ENCODE measurements at places on chromosomes 4 and X.

GRCh38 chrX:52425775-52426174 is 57.0 kb downstream of the XAGE2 start:
- DNase-seq, result no peak

GRCh38 chr4:124095621-124096020 is 616.9 kb downstream of the ANKRD50 start:
- DNase-seq, result no peak

DNA sequence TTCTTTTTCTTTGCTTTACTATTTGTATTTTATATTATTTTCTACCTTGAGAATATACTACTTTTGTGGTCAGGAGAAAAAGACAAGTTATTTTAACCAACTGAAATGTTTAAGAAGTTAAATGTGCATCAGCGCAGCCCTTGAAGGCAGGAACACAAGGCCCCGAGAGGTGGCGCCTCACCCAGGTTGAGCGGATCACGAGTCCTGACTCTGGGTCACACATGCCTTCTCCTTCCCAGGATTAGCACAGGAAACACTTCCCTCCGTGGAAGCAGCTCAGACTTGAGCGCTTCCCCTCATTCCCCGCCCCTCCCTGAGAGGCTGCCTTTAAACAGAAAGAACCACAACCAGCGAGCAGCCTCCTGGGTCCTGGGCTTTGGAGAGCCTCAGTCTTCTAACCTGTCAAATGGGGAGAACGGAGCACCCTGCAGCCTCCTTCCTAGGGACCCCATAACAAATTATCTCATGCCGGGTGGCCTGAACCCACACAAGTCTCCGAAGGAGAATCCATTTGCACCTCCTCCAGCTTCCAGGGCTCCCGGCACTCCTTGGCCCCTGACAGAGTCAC is 217.6 kb downstream of the AFAP1 start:
- no peak for DNase-seq

DNA sequence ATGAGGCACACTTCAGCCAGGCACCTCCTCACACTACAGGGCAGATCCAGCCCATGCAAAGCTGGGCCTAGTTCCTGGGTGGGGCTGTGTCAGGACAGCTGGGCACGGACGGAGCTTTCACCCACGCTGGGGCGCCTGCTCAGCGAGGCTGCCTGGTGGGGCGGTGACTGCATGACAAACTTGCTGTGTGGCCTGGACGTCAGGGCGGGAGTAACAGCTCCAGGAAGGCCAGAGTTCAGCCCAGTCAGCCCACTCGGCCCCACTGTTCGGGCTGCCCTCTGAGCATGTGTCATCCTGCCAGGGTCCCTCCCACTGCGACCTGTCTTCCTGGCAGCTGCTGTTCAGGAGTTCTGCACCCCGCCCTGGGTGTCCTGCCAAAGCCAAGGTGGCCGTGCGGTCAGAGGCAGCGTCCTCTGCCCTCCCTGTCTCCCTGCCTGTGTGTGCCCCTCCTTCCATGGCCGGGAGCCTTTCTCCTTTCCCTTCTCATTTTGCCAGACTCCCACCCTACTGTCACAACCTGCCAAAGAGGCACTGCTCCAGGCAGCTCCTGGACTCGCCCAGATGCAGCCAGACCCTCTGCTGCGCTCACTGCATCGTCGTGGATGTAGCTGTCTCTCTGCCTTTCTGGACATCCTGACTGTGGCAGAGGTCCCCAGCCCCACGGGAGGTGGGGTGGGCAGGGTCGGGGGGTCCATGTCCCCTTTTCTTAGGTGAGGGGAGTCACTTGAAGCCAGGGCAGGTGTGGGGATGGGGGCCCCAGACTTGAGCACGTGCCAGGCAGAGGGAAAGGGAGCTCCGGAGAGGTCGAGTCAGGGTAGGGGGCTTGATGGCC is 33.0 kb upstream of the KIAA0232 start:
- peak; percentile 93 for DNase-seq

DNA sequence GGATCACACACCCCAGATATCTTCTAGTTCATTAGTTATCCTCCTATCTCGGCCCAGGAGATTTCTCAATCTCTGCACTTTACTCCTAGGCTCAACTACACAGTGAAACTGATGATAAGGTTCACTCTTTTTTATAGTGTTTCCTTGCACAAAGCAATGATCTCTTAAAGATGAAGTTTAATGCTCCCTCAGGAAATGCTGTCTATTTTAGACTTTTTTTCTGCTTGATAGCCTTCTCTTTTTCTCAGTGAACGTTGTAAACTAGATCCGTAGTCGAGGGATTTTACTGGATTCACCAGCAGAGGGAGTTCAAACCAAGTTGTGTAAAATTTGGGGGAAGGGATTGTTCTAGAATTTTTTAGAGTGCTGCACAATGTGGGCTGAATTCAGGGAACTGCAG is 269.6 kb downstream of the GBA3 start:
- DNase-seq, result peak; percentile 14

- DNase-seq, result no peak
Measured at GRCh38 chr4:153706519-153706918, 22.4 kb downstream of the TLR2 start.

- DNase-seq, result no peak
Measured at GRCh38 chr4:5368426-5368825, 317.1 kb downstream of the STK32B start.

DNA sequence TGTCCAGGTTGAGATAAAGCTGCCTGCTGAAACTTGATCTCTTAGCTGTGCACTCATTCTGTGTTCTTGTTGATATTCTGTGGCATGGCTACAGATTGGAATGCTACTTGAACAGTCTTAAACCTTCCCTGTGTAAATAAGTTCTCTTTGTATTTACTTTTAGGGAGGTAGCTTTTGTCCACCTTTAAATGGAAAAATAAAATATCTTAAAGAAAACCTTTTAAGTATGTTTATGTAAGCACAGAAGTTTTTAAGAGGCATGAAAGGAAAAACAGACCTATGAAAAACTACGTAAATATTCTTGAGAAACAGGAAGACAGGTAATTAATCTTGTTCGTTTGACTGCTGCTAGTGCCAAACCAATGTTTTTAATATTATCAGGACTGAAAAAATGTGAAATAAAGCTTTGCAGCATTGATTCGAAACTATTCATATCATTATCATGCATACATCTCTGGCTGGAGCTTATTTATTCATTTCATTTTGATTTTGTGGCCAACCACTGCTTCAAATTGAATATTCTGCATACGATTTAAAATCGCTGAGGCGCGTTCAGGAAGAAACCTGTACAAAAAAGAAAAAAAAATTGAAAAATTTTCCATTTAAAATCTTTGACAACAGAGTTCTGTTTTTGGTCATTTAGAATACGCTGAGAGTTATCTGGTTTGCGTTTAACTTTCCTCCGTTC is 17.8 kb downstream of the HSD17B13 start:
- DNase-seq, result no peak

GRCh38 chr4:138902705-138903104 is 112.9 kb upstream of the NOCT start:
- no peak for DNase-seq

- DNase-seq, result no peak
Measured at GRCh38 chrX:38891641-38892413, 90.6 kb downstream of the MID1IP1 start.

- DNase-seq, result peak; percentile 22
Measured at GRCh38 chr4:159401791-159402380, 299.0 kb downstream of the RAPGEF2 start.

DNA sequence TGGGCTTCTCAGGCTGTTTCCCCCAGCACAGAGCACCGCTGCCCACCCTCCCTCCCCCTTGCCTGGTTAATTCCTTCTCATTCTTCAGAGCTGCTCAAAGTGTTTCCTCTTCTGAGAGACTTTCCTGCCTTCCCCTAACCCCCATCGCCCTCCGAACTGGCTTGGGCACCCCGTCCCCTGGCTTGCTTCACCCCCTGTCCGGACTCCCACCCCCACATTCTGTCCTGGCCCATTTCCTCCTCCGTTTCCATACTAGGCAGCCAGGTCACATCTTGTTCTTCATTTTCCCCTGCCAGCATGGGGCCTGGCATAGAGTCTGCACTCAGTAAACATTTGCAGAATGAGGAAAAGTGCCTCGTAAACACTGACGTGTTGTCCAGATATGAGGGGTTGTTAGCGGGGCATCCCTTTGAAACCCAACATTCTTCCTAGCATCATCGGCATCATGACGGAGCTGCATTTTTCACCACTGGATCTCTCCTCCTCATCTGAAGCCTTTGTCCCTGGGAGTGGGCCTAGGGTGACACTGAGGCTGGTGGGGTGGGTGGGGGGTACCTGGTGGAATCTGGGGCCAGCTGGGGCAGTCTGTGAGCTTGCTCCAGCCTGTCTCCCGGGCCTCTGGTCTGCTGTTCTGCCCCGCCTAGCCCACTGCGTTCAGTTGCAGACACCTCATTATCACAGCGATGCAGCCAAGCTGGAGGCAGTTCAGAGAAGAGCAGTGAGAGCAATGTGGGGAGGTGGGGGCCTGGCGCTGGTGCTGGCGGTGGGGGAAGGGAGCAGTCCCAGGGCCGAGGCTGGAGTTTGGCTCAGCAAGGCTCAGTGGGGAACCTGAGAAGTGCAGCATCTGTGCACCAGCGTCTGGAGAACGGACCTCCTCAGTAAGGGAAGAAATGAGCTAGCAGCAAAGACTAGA is 149.4 kb upstream of the PJA1 start:
- no peak for DNase-seq

DNA sequence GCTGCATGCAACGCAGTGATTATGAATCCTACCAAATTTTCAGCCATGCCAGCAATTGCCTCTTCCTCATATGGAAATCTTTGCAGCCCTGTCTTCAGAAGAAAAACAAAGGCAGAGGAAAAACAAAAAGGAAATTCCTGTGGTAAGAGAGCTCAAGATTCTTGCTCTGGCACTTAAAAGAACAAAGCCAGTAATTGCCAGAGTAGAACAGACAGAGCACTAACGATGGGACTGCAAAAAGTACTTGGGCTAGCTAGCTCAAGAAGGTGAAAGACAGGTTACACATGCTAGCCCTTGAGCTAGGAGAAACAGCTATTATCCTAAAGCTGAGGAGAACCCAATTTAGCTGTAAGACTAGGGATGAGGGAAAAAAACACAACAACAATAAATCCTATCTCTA is 582.3 kb downstream of the KCNIP4 start:
- no peak for DNase-seq

DNA sequence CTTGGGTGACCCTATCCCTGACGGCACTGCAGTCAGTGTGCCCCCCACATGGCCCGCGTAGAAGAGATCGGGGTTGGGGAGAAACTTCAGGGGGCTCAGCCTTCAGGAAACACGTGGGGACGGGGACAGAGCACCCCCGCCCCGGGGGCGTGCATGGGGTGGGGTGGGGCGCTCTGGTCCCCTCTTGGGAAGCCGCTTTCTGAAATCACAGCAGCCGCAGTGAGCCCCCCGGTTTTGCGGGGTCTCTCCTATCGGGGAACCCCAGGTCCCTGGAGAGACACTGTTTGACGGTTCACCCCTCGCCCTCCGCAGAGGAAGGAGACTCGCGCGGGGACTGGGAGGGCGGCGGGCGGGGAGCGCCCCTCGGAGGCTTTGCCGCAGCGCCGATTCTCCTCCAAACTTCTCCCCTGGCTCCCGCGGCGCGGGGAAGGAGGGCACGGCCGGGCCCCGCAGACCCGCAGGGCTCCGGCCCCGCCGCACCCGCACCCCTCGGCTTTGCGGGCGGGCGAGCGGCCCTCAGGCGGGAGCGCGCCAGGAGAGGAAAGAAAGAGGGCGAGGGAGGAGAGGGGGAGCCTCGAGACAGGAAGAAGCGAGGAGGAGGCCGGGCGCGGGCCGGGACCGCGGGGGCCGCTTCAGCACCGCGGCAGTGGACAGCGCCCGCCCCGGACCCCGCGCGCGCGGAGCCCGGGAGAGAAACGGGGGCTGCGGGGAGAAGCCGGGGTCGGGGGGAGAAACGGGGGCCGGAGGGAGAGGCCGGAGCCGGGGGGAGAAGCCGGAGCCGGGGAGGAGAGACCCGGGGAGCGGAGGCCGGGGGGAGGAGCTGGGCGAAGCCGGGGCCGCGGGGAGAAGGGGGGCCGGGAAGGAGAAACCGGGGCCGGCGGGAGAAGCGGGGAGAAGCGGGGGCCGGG is 612 bp downstream of the CPLX1 start:
- no peak for DNase-seq

DNA sequence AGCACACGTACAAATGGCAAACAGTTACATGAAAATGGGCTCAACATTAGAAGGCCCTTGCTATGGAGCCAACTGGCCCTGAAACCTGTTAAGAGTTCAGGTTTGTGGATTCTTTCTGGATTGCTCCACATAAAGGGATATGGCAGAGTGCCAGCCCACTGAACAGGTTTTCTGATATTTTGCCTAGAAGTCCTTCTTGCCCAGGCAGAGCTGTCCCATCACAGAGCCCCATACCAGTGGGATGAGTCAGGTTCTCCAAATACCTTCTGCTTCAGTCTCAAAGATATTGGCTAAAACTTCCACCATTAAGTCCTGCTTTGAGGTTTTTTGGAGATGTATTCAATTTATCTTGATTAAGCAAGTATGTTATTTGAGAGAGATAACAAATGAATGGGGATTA is 146.8 kb upstream of the IL1RAPL2 start:
- no peak for DNase-seq

- no peak for DNase-seq
Measured at GRCh38 chr4:7315935-7316334, 118.8 kb downstream of the PSAPL1 start.

DNA sequence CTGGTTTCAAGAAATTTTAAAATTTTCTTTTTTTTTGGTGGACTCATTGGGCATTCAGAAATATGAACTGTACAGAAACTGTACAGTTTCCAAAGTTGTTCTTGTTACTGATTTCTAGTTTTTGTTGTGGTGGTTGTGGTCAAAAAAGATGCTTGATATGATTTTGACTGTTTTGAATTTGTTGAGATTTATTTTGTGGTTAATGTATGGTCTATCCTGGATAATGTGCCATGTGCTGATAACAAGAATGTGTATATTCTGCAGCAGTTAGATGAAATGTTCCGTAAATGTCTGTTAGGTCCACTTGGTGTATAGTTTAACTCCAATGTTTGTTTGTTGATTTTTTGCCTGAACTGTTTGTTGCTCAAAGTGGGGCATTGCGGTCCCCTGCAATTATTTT is 127.6 kb upstream of the NUDT6 start:
- DNase-seq, result no peak

DNA sequence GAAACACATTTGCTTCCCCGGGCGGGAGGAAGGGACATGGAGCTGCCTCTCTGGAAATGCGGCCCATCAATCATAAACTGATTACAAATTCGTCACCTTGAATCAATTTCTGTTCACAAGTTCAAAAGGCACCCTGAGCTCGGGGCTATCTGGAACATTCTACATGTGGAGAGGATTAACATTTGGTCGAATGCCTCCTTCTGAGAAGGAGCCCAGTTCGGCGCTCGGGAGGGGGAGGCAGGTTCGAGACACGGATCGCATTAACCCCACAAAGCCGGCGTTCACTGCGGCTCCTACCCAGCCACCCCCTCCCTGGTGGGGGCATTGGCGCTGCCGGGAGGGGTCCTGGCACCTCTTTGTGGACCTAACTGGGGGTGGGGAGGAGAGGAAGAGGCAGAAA is 108.0 kb downstream of the CPZ start:
- no peak for DNase-seq

GRCh38 chr4:32744211-32744610 is 2024.0 kb downstream of the PCDH7 start:
- no peak for DNase-seq

DNA sequence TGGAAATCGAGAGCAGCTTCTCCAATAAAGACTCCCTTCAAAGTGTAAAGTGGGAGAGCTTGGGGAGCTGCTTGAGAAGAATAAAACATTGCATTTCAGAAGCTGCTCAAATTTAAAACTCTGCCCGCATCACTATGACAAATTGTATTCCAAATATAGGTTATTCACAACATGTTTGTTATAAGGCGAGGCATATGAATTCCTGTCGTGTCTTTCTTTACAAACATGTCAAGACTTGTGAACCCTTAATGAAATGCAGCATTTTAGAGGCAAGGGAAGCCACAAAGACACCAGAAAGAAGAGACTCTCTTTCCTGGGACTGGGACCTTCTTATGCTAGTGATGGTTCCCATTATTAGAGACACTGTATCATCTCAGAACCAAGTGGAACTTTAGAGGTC is 311.2 kb downstream of the DHX15 start:
- DNase-seq, result no peak
